WTC11 (cell line): ENCODE measurements at places on chromosomes 11 and 22. TPM values are rescaled to one million over a fixed set of nuclear protein-coding genes. Genes with fewer than 3 reads are reported as not detected.

DNA sequence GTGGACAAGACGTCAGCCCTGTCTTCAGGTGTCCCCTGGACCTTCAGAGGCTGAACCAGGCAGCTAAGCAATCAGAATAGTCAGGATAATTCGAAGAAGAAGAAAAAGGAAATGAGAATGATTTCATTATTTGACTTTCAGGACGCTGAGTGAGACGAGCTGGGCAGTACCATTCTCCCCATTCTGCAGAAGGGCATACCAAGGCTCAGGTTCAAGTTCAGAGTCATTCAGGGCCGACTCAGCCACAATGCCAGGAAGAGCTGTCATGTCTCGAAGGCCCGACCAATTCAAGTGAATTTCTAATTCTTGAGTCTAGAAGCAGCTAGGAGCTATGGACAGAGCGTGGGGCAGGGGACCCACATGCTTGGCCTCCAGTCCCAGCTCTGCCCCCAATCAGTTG lies 33.8 kb upstream of the CD82 start:
- no peaks in the 10 kb centered on the region for H3K27me3 ChIP-seq
- H3K27ac ChIP-seq = no peak overlapping the region
- peaks cover 23% of the 10 kb centered on the region for H3K4me1 ChIP-seq

DNA sequence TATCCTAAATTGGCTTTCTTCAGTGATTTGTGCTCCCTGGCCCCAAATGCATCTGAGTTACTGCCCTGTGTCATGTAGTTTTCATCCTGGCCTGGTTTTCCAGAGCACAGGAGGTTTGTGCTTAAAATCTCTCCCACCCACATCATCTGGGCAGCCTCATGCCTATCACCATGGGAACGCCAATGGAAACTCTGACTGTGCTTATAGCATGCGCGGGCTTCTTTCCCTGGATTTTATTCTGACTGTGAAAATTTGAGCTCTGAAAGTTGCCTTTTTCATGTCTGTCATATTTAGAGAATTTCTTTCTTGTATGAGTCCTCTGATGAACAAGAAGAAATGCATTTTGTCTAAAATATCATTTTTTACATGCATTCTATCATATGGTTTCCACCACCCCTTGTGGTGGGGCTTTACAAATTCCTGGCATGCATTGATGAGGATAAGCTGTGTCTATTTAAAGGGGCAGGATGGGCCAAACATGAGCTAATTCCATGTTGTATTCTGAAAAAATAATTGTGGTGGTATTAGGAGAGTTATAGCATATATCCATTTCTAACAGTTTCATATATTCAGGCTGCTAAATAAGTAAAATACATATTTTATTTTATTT lies 55.1 kb downstream of the IRAG1 start:
- no peaks in the 10 kb centered on the region for H3K36me3 ChIP-seq
- H3K4me1 ChIP-seq = peaks cover 9% of the 10 kb centered on the region
- H3K27ac ChIP-seq = no peak overlapping the region
- DNase-seq = no peak
- no peak overlapping the region for H3K4me3 ChIP-seq
- no peaks in the 10 kb centered on the region for H3K27me3 ChIP-seq

GRCh38 chr11:115188898-115189278 lies 315.3 kb downstream of the CADM1 start:
- DNase-seq = no peak
- no peak overlapping the region for H3K4me3 ChIP-seq
- peaks cover 3% of the 10 kb centered on the region; the same call in 1 of the 2 replicates for H3K27me3 ChIP-seq
- H3K36me3 ChIP-seq = no peaks in the 10 kb centered on the region

DNA sequence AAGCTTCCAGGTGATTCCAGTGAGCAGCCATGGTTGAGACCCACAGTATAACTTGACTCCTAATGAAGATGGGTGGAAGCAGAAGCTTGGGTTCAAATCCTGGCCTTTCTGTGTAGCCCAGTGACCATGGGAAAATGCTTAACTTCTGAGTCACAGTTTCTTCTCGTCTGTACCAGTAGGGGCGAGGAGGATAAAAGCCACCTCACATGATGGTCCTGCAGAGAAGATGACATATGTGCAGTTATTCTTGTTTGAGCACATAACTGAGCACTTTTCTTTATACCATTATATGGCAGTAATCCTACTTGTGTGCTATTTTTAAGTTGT lies 4.9 kb downstream of the TMEM109 start:
- H3K4me1 ChIP-seq = peaks cover 35% of the 10 kb centered on the region
- H3K36me3 ChIP-seq = peaks cover 14% of the 10 kb centered on the region
- no peak for DNase-seq

DNA sequence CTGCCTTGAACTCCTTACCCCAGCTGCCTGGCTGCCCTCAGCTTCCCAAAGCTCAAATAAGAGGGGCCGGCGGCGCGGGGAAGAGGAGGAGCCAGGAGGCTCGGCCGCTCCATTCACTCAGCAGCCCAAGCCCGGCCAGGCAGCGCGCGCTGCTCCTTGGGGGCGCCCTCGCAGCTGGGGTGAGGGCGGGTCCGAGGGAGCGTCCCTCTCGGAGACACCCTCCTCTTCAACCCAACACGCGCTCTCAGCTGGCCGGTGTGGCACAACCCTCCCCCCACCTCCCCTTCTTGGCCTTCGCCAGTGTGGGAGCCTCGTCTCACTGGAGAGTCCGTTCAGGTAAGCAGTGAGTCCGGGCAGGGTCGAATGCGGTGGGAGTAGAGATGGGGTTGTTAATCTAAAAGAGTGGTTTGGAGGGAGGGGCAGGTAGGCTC lies at the start of gene WT1:
Gene WT1 (minus strand): TSS at position 29 of the 431 bp plus-strand sequence.
- no peaks in the 10 kb centered on the region for H3K36me3 ChIP-seq
- DNase-seq = peak; percentile 76
- H3K27me3 ChIP-seq = peaks cover 99% of the 10 kb centered on the region
- H3K4me3 ChIP-seq = peak within 1 kb of the TSS; percentile 68
- H3K4me1 ChIP-seq = peaks cover 57% of the 10 kb centered on the region

DNA sequence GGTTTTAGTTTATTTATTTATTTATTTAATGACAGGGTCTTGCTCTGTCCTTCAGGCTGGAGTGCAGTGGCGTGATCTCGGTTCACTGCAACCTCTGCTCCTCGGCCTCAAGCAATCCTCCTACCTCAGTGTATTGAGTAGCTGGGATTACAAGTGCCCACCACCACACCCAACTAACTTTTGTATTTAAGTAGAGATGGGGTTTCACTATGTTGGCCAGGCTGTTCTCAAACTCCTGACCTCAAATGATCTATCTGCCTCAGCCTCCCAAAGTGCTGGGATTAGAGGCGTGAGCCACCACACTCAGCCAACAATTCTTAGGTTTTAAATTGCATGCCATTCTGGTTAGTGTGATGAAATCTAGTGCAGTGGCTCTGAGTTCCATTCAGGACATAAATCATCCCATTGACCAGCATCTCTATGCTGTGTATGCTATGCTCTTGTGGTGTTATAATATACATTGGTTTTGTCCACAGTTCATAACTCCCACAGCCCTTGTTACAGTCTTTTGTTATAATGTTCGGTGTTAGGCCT lies 28.5 kb downstream of the ZNF280B start:
- no peak overlapping the region for H3K27ac ChIP-seq
- DNase-seq = no peak
- H3K4me1 ChIP-seq = no peaks in the 10 kb centered on the region
- H3K27me3 ChIP-seq = peaks cover 74% of the 10 kb centered on the region
- no peaks in the 10 kb centered on the region for H3K36me3 ChIP-seq

GRCh38 chr11:72037554-72038311 lies 39.0 kb downstream of the IL18BP start:
- no peaks in the 10 kb centered on the region; the same call in 1 of the 2 replicates for H3K27me3 ChIP-seq
- H3K27ac ChIP-seq = no peak overlapping the region
- no peak for DNase-seq
- peaks cover 20% of the 10 kb centered on the region for H3K36me3 ChIP-seq
- H3K4me3 ChIP-seq = no peak overlapping the region

- no peak overlapping the region for H3K27ac ChIP-seq
- H3K4me3 ChIP-seq = no peak overlapping the region
- no peaks in the 10 kb centered on the region for H3K27me3 ChIP-seq
- no peak for DNase-seq
- peaks cover 26% of the 10 kb centered on the region for H3K4me1 ChIP-seq
These were observed 38.0 kb downstream of the TMEM123 start for GRCh38 chr11:102414559-102414958.

DNA sequence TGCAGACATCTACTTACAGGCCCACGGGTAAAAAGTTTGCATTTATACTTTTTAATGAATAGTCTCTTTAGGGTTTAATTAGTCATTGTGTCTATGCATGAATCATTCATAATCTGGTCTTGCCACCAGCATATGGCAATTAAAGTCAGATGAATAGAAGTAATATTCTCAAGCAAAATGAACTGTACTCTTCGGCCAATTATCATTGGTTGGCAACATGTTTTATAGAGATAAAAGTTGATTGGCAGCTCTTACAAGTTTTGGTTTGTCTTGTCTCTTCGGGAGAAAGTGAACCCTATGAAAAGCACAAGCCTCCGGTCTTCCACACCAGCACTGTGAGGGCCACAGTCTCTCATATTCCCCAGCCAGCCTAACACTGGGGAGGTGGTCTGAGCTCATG lies 97.8 kb downstream of the OSBP2 start:
- no peak overlapping the region for H3K27ac ChIP-seq
- no peak for DNase-seq
- H3K4me1 ChIP-seq = no peaks in the 10 kb centered on the region
- no peaks in the 10 kb centered on the region for H3K27me3 ChIP-seq

Gene TRIM29
- total RNA-seq = 0.11 to 0.39 TPM (median 0.27 TPM) in 3 replicates

GRCh38 chr11:65401803-65402248 lies 15.4 kb downstream of the FRMD8 start:
- H3K27me3 ChIP-seq = no peaks in the 10 kb centered on the region
- peaks cover 10% of the 10 kb centered on the region for H3K4me1 ChIP-seq
- DNase-seq = no peak
- peaks cover 11% of the 10 kb centered on the region for H3K36me3 ChIP-seq
- no peak overlapping the region for H3K4me3 ChIP-seq

- no peak overlapping the region for H3K4me3 ChIP-seq
- H3K4me1 ChIP-seq = peaks cover 45% of the 10 kb centered on the region
- DNase-seq = peak; percentile 41
These were observed 35.3 kb downstream of the PPM1F start for GRCh38 chr22:21917181-21917958.

DNA sequence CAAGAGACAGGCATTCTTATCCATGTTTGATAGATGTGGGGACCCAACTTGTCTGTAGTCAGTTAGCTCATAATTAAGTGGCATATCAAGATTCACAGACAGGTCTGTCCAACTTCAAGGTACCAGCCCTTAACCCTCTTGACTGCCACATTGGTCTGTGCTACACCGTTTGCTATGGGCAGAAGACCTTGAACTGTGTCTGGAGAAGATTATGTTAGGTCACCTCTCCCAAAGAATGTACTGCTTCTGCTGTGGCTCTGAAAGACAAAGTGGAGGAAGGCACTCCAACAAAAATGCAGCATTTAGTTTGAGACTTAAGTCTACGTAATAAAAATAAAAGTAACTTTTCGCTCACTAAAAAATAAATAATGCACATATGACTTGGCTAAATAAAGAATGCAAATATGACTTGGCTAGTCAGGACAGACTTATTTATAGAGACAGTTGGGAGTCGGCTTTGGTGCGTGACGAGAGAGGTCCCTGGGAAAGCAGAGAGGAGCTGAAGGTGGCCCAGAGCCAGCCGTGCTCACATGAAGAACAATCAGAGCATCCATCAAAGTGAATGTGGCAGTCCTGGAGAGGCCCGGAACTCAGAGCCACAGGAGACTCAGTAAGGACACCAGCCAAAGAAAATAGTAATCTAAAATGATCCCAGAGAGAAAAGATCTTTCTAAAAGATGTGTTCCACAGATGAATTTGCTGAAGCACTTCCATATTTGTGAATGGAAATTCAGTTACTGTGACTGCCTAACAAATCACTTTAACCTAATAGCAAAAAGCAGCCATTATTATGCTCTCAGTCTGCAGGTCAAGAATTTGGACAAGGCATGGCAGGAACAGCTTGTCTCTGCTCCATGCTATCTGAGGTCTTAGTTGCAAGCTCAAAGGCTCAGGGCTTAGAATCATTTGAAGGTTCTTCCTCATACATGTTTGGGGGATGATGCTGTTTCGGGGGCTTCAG lies 35.0 kb downstream of the CWC15 start:
- no peak for DNase-seq
- peaks cover 43% of the 10 kb centered on the region for H3K4me1 ChIP-seq
- no peak overlapping the region for H3K27ac ChIP-seq
- no peaks in the 10 kb centered on the region; the same call in 1 of the 2 replicates for H3K27me3 ChIP-seq

GRCh38 chr11:91299980-91300379 lies 924.6 kb upstream of the FAT3 start:
- H3K4me3 ChIP-seq = no peak overlapping the region
- H3K27me3 ChIP-seq = no peaks in the 10 kb centered on the region
- no peaks in the 10 kb centered on the region for H3K36me3 ChIP-seq
- H3K27ac ChIP-seq = no peak overlapping the region
- no peak for DNase-seq
- H3K4me1 ChIP-seq = peaks cover 3% of the 10 kb centered on the region; the same call in 1 of the 2 replicates

GRCh38 chr11:2691991-2692875 lies 7.6 kb downstream of the KCNQ1OT1 start:
- peaks cover 94% of the 10 kb centered on the region for H3K4me1 ChIP-seq
- H3K4me3 ChIP-seq = peak overlapping the region; percentile 24
- peaks cover 4% of the 10 kb centered on the region for H3K36me3 ChIP-seq
- peak; percentile 55 for DNase-seq
- H3K27me3 ChIP-seq = peaks cover 6% of the 10 kb centered on the region; the same call in 1 of the 2 replicates

- no peaks in the 10 kb centered on the region for H3K27me3 ChIP-seq
- no peak overlapping the region for H3K27ac ChIP-seq
- H3K4me3 ChIP-seq = no peak overlapping the region
- H3K36me3 ChIP-seq = peaks cover 52% of the 10 kb centered on the region
- H3K4me1 ChIP-seq = no peaks in the 10 kb centered on the region
These were observed 27.5 kb upstream of the PLAAT3 start for GRCh38 chr11:63641727-63642126.

DNA sequence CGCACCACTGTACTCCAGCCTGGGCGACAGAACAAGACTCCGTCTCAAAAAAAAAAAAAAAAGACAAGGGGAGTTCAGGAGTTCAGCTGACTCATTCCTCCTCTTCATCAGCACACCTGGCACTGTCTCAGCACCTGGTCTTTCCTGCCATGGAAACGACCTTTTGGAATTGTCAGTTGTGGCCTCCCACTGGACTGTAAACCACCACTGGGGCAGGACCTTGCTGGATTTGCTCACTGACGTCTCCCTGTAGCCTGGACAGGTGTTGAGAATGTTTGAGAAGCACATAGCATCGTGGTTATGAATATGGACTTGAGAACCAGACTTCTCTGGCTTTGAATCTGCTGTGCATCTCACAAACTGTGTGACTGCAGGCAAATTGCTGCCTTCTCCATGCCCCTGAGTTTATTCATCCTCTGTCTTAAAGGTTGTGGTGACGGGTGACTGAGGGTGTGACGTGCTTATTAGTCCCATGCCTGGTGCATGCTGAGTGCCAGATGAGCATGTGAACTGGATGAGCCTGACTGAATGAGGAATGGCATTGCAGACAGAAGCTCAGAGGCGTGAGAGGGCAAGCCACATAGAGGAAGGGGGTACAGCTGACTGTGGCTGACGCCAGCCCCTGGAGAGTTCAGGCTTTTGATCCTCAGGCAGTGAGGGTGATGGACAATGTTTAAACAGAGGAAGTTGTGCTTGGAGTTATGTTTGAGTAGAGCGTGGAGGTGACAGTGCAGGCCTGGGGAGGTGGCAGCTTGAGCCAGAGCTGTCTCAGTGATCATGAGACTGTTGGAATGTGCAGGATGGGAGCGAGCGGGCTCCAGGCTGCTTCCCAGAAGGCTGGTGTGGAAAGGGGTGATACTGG lies 12.7 kb downstream of the TOM1 start:
- peaks cover 11% of the 10 kb centered on the region; the same call in 1 of the 2 replicates for H3K4me1 ChIP-seq
- H3K36me3 ChIP-seq = no peaks in the 10 kb centered on the region
- H3K27ac ChIP-seq = peak overlapping the region; percentile 18
- H3K4me3 ChIP-seq = no peak overlapping the region
- H3K27me3 ChIP-seq = no peaks in the 10 kb centered on the region
